ENCODE measurements at places on chromosomes 6 and 20.
A peak's percentile ranks its signal among the peaks of the same experiment; 100 is the strongest.

DNA sequence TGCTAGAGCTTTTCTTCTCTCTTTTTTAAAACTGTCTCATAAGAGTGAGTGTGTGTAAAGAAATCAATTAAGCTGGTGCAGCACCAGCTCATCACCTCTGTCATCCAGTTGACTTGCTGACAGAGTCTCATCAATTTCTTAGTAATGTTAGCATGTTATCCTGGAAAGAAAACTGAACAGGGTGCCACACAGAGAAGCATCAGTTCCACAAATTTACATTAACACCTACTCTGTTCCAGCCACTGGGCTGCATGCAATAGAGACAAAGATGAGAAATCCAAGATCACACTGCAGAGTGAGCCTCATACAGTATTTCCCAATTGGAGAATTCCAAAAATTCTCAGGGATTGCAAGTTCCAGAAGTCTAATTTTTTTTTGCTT is 207.0 kb upstream of the CITED2 start:
- DNase-seq: no peak

- DNase-seq: no peak
These were observed 58.5 kb downstream of the SUN5 start for GRCh38 chr20:32945710-32946221.

GRCh38 chr20:45833030-45833882 is at the start of gene SNX21:
TSS of gene SNX21 (plus strand) at chr20:45833799. CDS start at chr20:45833920, 121 bp downstream.
- peak; percentile 98 for DNase-seq

GRCh38 chr6:39829331-39829730 is 37.2 kb downstream of the DAAM2 start:
- DNase-seq: no peak

DNA sequence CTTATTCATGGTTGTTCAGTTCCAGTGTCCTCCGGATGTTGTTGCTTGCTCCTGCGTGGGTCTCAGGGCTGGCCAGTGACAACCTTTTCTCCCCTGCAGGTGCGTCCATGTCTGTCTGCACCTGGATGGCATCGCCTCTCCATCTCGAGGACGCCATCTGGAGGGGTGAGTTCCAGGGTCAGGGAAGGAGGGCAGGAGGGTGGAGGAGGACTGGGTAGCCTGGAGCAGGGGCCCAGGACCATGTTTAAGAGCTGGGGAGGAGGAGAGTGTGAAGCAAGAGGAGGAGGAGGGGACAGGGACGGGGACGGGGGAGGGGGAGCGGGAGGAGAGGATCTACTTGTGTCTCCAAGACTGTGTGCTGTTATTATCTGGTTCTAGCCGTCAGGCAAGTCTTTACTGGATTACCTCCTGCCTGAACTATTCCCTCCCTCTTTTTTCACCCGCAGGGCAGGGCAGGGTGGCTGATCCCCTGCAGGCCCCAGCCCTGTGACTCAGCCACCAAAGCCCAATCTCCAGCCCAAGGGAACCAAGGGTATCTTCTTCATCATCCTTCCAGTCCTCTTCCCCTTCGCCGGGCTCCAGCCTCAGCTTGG is 32.2 kb upstream of the TULP1 start:
- no peak for DNase-seq

DNA sequence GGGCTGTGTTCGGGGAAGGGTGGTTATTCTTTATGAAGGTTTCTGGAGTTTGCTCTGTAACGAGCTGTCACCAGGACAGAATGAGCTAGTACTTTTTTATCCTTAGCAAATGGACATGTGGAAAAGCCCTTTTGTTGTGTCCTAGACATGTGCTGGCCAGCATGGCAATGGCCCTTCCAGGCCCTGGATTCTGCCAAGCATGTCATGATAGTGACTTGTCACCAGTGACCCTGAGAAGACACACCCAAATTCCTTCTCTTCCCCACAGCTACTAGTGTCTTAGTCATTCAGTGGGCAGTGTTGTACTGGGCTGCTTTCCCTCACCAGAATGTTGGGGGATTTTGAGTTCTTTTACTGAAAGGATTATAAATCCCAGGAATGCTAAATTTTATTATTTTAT is 74.0 kb upstream of the XRN2 start:
- DNase-seq: no peak

- DNase-seq: no peak
These were observed at the start of gene FRK for GRCh38 chr6:116060572-116061283. TSS of gene FRK (minus strand) at chr6:116060891. CDS start at chr6:116060311, 580 bp downstream.

Measured in inflammatory macrophage (primary cell).